Stimulated activated CD4-positive, alpha-beta T cell treated with anti-CD3 and anti-CD28 coated beads, Interleukin-12 subunit alpha, Interleukin-12 subunit beta, amount 100 ng/mL, for 24 hours (primary cell): ENCODE measurements at places on chromosomes 2 and 18.

GRCh38 chr2:238079874-238080327 is 19.1 kb downstream of the SCLY start:
- no peak for DNase-seq

GRCh38 chr2:195486520-195486919 is 170.5 kb upstream of the SLC39A10 start:
- DNase-seq, result no peak

DNA sequence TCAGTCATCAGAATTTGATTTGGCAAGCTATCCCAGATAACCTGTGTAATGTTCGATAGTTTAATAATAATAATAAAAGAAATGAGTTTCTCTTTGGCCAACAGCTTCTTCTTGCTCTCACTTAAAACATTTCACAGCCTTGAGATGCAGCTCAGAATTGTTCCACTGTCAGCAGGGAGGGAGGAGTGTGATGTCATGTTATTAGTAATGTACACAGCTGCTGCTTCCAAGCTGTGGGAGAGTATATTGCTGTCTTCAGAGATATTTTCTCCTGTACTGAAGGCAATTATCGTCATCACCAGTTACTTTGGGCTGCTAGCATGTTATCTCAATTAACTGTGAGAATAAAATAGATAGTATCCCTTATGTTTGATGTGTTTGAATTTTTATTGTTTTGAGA is 146.9 kb upstream of the MAP3K20 start:
- no peak for DNase-seq

- DNase-seq, result no peak
Measured at GRCh38 chr2:188292348-188293239, 920 bp downstream of the GULP1 start.

DNA sequence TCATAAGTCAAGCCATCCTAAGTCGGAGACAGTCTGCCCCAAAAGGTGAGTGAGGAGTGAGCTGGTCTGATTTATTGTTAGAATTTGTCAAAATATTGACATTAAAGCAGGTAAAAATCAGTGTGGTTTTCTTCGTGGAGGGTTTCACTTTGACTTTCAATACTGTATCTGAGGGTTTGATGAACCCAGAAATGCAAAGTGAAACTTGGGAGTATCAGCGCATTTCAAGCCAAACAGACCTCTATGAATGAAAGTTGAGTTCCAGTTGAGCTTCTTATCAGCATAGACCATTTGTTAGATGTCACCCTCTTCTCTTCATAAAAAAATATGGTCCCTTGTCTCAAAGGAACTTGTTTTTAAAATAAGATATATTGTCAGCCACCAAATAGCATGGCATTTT is 21.7 kb upstream of the CXCR4 start:
- no peak for DNase-seq

DNA sequence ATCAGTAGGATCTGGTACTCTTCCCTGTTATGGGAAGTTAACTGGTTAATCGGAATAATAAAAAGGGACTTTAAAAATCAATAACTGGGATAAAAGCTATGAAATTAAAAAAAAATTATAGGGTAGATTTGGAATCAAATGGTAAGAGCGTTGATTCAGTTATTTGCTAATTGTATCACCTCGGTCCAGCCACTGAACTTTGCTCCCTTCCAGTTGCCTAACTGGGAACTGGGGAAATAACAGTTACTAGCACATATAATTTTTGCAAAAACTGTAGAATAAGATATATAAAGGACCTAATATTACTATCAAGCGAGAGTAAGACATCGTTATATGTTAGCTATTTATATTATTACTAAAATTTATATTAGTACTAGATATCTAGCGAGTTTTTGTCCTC is 302.1 kb downstream of the LRP1B start:
- DNase-seq, result no peak

GRCh38 chr2:96449637-96450036 is 55.5 kb downstream of the NEURL3 start:
- DNase-seq, result no peak

DNA sequence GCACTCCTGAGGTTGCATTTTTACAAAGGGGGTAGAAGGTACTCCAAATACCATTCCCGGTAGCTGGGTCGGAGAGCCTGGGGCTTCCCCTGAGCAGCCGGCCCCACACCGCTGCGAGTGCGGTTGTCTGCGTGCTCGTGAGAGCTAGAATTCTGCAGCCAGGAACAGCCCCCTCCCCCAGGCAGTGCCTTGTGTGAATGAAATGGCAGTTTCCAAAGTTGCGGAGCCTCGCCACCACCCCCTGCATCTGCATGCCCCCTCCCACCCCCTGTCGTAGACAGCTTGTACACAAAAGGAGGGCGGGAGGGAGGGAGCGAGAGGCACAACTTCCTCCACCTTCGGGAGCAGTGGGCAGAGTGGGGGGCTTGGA is 1.1 kb downstream of the MYCN start:
- DNase-seq, result no peak

DNA sequence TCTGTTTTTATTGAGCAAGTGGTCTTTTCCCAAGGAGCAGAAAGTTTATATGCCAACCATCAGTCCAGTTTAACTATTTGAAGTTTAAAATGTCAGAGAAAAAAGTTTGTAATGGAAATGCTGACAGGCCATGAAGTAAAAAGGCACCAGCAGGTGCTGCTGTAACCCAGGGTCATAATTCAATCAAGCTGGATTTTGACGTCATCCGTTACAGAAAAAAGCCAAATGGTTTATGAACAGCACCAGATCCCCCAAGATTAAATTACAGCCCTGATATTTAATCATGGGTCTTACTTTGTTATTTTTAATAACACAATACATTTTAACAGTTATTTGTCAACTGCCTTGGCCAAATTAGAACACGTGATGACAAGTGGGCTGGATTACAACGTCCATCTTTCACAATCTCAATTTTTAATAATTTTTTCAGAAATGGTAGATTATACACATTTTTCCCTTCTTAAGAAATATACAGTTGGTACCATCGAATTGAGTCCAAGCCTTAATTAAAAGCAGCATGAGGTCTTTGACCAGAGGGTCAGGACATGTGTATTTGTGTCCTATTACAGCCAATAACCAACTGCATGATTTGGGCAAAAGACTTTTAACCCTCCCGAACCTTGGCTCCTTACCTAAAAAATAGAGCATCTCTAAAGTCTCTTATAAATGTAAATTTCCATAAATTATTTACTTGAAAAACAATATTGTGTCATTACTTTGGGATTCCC is 10.0 kb downstream of the TCF4 start:
- no peak for DNase-seq

GRCh38 chr2:215692387-215693079 is 256.7 kb upstream of the FN1 start:
- DNase-seq, result no peak

DNA sequence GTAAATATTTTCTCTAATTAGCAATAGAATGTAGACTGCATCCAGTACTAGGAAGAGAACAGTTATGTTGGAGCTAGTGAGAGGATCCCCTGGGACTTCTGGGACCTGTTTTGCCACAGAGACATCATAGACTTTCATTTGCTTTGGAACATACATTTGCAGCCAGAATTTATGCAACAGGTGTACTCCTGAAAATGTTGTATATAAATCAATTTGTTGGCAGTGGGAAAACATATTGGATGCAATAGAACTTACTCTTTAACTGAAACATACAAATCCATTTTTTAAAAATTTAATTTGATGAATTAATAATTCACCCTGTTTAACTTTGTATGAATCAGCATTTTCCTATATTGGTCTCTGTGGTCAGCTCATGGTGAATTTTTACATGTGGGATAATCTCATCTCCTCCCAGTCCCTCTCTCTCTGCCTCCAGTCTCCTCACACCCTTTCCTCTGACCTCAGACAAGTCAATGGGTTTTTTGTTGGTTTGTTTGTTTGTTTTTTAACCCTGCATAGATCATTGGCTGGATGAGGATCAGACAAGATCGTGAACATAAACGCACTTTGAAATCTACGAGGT is 263.0 kb downstream of the LPIN1 start:
- DNase-seq, result no peak

- peak; percentile 62 for DNase-seq
Measured at GRCh38 chr2:196234672-196235071, 63.3 kb upstream of the STK17B start.

DNA sequence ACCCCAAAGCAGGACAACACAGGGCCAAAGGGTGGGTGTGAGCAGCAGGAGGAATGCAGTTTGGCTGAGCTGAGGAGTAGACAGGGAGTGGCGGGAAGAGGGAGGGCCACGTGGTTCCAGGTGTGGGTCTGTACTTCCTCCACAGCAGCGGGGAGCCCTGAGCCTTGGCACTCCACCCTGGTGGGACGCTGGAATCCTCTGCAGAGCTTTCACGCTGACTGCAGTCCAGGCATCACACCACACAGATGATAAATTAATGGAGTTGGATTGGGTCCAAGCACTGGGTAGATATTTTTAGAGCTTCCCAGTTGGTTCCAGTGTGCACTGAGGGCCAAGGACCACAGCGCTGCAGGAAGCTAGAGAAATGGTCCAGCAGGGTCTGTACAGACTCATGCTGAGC is 67.0 kb upstream of the TMEM200C start:
- DNase-seq, result no peak

GRCh38 chr18:24420551-24420950 is 5.9 kb upstream of the IMPACT start:
- no peak for DNase-seq

DNA sequence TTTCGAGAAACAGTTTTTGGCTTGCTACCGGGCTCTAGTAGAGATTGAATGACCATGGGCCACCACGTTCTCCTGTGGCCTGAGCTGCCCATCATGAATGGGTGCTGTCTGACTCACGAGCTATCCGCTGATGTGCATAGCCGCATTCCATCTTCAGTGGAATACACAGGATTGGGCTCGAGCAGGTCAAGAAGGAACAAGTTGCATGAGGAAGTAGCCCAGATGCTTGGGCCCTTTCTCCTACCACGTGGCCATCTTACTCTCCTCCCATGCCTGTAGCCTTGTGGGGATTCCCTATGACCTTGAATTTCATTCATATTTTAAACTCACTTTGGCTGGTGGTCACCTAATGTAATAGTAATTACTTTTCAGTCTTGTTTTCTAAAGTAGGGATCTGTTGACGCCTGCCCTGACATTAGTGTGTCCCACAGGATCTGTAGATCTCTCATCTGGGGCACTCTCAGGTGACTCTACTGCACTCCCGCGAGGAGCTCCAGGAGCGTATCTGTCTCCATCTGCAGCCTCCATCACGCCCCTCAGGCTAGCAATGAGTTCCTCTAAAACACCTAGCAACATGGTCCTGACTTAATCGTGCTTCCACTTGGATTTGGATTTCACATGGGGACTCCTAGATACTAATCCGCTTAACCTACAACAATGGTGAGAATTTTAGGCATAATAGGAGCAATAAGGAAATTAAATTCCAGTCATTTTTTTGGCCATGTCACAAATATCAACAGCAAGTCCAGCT is 67.8 kb downstream of the PSMG2 start:
- no peak for DNase-seq

DNA sequence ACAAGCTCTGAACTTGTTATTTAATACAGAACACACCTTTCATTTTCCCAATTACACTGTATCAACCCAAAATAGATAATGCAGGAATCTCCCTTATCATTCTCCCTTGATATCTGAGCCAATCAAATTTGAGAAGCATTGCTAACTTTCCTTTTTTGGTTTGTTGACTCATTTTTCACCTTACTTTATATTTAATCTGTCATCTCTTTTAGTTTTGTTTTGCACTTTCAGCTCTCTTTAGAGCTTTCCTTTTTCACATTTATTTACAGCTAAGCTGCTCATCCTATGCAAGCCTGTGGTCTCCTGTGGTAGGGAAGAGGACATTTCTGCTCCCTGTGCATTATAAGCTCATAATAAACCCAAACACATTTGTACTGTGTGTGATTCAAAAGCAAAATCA is 50.1 kb downstream of the ITGAV start:
- no peak for DNase-seq

GRCh38 chr2:147297820-147298219 is 547.0 kb upstream of the ACVR2A start:
- no peak for DNase-seq

GRCh38 chr2:27194538-27195354 is 17.1 kb upstream of the ATRAID start:
- DNase-seq, result no peak

DNA sequence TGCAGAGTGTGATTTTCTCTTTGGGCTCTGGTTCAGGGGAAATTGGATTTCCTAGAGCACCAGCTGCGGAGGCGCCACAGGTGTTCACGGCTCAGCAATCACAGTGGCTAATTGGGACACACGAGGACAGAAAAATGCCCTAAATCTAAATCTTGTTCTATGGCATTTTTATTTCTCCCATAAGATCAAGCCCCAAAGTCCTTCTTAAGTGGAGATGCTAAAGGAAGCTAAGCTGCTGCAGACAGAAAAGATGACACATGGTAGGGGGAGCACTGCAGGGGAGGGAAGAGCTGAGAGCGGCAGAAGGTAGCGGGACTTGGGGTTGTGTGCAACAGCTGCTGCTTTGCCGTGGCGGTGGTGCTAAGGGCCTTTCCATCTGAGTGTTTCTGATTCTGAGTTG is 280.6 kb downstream of the MYT1L start:
- DNase-seq, result no peak

GRCh38 chr2:69625078-69625795 is 18.3 kb downstream of the AAK1 start:
- no peak for DNase-seq

DNA sequence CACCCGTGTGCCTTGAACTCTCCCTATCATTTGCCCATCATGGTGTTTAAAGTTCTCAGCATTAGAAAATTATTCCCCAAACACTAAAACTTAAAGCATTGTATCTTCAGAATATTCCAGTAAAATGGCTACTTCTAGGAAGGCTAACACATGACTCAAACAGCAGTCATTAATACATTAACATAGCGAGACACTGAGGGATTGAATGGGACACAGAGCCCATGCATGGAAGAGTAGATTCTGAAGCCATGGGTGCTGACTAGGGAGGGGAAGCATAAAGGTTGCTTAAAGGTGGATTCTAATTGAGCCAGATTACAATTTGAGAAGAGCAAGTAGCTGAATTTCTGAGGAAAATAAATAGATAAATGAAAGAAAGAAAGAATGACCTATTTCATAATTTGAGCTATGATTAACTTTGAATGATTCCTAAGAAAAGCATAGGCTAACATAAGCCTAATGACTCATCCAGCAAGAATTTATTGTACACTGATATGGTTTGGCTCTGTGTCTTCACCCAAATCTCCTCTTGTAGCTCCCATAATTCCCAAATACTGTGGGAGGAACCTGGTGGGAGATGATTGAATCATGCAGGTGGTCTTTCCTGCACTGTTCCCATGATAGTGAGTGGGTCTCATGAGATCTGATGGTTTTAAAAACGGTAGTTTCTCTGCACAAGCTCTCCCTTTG is 79.8 kb upstream of the PIK3C3 start:
- DNase-seq, result no peak

DNA sequence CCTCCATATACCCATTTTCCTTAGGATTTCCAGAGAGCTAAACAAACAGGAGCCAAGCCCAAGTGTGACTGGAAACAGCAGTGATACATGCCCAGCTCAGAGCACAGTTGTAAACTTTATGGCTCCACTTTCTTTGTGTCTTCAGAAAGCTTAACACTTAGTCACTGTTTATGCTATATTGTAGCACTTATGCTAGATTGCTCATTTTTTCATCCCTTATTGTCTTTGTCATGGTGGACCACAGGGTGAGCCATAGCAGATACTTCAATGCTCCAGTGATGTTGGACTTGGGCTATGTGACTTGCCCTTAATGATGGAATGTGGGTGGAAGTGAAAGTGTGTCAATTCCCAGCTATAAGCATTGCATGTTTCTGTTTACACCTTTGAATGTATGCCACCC is 401.6 kb downstream of the METTL4 start:
- no peak for DNase-seq

GRCh38 chr2:65364986-65365733 is 67.2 kb downstream of the SPRED2 start:
- DNase-seq, result no peak
